Fibroblast of the conjunctiva (primary cell): ENCODE measurements at places on chromosomes 1 and 21.

DNA sequence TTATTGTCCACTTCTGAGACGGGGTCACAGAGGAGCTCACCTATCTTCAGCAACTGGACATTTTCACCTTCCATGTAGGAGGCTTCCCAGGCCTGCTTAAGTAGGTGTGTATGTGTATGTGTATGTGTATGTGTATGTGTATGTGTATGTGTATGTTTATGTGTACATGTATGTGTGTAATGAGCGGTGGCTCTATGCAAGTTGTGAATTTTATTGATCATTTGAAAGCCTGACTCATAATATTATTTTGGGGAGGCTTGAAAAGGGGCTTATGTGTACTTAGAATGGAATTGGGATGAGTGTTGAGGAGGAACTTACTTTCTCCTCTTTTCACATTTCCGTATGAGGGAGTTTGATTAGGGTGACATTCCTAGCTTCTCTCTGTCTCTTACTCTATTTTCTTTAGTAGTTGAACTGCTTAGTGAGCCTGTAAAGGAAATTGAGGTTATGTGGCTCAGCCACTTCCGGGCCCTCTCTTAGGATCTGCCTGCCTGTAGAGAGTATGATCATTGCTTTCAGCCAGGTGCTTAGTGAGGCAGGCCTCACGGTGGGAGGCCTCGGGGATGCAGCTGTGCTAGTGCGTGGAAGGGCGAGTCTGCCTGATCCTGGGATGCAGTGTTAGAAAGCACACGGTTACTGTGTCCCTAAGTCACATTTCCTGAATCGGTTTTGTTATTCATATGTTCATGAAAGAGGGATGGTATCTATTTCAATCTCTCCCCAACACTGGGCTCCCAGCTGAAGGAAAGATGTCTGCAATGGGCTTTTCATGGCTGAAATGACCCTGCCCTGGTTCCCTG, 61.0 kb downstream of the IER5 start:
- no peak for DNase-seq

DNA sequence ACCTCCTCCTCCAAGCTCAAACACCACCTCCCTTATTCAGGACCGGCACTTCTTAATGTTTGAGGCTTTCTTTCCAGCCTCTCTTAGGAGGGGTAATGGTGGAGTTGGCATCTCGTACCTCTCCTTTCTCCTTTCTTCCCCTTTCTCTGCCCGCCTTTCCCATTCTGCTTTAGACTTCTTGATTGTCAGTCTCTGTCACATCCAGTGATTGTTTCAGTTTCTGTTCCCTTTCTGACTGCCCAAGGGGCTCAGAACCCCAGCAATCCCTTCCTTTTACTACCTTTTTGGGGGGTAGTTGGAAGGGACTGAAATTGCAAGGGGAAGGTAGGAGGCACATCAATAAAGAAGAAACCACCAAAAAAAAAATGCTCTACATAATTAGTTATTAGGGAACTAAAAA, 5.6 kb downstream of the ELK4 start:
- no peak for DNase-seq

GRCh38 chr1:205584732-205585131, 47.1 kb downstream of the ELK4 start:
- DNase-seq = no peak

GRCh38 chr1:17561247-17561548, 21.7 kb downstream of the ARHGEF10L start:
- no peak for DNase-seq

DNA sequence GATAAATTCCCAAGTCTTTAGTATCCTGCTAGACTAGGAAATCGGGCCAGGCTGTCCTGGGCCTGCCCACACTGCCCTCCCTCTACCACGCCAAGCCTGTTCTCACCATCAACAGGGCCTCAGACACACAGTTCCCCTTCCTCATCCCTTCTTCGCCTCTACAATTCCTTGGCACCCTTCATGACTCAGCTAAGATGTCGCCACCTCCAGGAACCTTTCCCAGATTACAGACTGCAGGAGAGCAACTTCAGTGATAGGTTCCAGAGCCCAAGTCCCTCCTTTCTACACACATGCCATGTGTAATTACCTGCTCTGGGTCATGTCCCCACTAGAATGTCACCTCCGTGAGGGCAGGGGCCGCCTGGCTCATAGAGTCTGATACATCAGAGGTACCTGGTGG, 3.3 kb downstream of the RIMS3 start:
- no peak for DNase-seq

DNA sequence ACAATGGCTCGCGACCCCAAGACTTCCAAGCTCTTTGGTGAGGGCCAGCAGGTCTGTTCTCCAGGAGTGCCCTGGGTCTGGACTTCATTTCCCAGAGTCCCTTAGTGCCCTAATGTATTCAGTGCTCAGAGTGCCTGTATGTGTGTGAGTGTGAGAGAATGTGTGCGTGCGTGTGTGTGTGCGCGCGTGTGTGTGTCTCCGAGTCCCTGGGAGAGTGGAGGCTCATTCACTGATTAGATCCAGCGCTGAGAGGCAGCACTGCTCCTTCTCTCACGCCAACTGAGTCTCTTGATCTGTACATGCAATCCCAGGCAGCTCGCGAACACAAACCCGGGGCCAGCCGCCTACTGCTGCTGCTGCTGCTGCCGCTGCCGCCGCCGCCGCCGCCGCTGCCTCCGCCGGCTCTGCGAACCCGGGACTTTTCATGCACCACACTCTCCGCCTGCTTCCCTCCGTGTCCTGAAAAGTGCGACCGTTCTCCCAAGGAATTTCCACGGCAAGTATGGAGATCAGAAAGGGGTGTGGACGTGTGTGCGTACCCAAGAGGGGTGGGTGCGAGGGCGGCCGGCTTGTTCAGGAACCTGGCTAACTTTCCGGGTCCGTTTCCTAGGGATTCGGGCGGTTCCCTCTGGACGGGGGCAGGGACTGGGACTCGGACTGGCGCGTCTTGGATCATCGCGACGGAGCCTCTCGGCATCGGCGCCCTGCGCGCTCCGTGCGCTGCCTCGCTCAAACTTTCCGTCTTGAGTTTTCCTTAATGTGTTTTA, at the start of gene RNF220:
RNF220 (plus strand) TSS at position 225 of the 767 bp plus-strand sequence.
- peak; percentile 20 for DNase-seq

DNA sequence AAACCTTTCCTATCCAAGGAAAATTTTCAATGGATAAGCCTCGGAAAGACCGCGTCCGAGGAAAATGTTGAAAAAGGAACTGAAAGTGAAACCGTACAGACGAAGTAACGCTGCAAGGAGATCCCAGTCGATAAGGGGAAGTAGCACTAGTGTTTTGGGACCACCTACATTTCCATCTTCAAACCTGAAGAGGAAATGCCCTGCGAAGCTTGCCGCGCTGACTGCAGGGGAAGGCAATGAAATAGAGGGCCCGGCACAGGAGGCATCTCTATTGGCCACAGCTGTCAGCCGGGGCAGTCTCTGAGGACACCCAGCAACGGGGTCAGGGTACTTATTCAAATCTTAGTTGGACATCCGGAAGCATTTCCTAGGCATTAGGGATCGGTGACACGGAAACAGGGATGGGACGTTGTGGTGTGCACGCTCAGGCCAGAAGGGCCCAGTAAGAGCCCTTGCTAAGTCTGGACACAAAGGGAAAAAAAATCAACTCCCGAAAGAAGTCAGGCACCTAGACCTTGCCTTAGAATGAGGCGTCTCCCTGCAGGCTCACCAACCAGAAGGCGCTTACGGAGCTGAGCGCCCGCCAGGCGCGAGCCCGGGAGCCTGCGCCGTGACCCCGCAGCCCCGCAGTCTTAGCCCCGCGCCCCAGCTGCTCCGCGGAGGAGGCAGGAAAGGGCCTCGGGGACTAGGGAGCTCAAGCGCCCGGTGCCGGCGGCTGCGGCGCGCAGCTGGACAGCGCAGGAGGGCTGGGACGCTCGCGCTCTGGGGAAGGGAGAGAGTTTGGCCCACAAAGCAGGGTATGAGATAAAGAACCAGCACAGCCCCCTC, 655 bp downstream of the USF1 start:
- DNase-seq = peak; percentile 27

- DNase-seq = peak; percentile 4
Measured at GRCh38 chr1:160161965-160162705, 10.7 kb downstream of the ATP1A4 start.

- DNase-seq = peak; percentile 86
Measured at GRCh38 chr1:59143133-59143487, 153.8 kb upstream of the FGGY start.

GRCh38 chr1:35509558-35509957, 47.6 kb downstream of the KIAA0319L start:
- DNase-seq = no peak

- DNase-seq = no peak
Measured at GRCh38 chr1:47751193-47751592, 246.0 kb downstream of the TRABD2B start.

DNA sequence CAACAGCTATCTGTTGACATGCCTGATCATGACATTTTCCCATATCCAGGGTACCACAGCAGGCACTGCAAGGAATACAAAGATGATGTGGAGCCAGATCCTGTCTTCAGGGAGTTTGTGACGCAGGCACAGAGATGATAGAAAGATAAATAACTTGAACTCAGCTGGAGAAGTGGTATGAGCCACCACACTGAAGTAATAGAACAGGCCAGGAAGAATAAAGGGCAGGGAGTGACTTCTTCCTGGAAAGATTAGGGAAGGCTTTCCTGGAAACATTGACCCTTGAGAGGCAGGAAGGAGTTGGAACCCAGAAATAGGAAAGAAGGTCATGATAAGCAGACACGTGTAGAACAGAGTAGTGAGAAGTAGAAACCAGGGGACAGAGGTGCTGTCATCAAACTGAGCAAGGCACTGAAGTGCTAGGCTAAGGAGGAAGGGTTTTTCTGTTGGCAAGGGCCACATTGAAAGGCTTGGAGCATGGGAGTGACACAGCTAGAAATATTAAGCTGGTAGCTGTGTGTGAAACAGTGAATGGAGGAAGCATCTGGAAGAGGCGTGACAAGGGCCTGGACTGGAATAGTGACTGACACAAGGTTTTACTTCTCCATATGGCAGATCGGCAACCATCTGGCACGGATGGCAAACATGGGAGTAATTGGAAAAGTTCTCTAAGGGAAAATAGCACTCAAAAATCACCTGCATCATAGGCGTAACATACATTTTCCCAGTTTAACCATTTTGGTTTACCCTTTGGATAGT, 68.4 kb downstream of the AK5 start:
- DNase-seq = no peak

DNA sequence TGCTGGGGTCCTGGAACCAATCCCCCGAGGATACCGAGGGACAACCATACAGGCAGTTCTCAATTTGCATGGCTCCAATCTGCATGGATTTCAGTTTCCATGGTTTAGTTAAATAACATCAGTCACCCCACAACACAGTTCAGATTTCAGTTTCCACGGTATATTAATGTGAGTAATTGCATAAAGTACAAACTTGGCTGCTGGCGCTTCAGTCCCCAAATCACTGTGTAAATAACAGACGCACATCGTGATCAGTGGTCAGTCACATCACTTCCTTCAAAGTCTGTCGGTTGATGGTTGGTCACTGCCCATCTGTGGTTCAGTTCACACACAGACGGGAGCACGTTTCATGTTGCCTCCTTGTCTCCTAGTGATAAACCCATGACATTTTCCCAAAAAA, 66.4 kb upstream of the LPGAT1 start:
- DNase-seq = no peak

- no peak for DNase-seq
Measured at GRCh38 chr1:6116137-6116536, 64.0 kb downstream of the CHD5 start.

- DNase-seq = no peak
Measured at GRCh38 chr21:46459356-46460112, 843 bp downstream of the DIP2A start.

GRCh38 chr1:95754412-95754811, 520.4 kb downstream of the RWDD3 start:
- DNase-seq = no peak

GRCh38 chr1:100306735-100307313, 40.8 kb downstream of the RTCA start:
- no peak for DNase-seq

DNA sequence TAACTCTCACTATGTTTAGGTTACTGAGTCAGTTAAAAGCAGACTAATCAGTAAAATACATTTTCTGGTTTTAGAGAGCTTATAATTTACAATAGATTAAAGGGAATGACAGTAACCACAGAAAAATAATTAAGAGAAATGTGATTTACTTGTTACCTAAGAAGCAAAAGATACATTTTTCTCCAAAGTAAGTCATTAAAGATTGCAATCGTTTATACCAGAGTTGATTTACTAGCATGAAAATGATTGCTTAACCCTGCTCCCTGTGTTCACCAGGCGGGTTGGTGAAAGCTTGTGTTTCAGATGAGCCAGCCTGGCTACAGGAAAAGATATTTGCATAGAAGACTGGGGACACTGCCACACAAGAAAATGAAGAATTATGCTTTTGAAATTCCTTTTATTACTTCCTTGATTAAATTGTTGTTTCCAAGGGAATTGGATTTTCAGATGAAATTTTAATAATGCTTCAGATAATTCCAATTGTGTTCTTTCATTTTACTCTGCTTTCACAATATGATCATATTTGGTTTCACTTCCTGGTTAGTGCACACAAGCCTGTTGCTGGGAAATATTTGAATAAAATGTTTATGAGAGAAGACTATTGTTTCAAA, 27.9 kb downstream of the LRRC8B start:
- DNase-seq = no peak

DNA sequence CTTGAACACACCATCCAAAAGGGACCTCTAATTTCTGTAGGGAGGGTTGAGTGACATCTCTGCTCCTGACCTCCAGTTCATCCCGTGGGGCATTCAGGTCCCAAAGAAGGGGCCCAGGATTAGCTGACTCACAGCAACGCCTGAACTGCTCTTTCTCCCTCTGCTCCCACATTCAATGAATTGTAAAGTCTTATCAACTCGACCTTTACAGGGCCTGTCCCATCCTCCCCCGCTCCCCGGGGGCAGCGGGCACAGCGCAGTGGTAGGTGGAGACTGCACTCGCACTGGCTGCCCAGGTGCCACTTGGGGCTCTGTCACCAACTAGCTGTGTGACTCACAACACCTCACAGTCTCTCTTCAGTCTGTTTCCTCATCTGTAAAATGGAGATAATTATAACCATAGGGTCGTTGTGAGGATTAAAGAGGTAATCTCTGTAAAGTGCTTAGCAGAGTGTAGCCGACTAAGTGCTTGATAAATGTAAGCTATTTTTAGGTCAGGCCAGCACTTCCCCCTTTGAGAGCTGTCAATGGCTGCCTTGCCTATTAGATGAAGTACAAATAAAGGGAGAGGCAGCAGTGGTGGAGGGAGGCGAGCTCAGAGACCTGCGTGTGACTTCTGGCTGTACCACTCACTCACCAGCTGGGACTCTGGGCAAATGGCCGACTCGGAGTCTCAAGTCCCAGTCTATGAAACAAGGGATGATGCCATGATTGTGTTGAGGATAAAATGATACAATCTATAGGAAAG, 637 bp upstream of the MYBPHL start:
- DNase-seq = no peak

- no peak for DNase-seq
Measured at GRCh38 chr1:157153746-157154145, 15.6 kb upstream of the ETV3 start.

DNA sequence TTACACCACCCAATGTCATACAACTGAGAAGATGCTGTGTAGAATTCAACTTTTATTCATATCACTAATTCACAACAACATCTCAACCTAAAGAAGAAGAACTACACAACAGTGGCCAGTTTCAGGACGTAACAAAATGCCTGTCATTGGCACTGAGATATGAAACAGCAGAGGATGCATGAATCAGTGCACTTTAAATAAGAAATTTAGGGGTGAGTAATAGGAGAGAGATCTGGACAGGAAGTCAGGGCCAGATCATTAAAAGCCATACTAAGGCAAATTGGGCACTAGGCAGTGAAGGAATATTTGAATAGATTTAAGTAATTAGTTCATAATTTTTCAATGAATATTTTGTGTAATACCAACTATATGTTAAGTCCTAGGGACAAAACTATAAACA, 510.5 kb downstream of the PLPP3 start:
- no peak for DNase-seq

GRCh38 chr21:45084121-45084520, 9.7 kb downstream of the ADARB1 start:
- no peak for DNase-seq
